Right cardiac atrium (tissue), 5 donors: ENCODE measurements at places on chromosomes 6 and 20. TPM values are rescaled to one million over a fixed set of nuclear protein-coding genes. Genes with fewer than 3 reads are reported as not detected.

The KIF25 gene
- total RNA-seq: not detected

The FITM2 gene
- 148 TPM for total RNA-seq

The ZSCAN23 gene
- 2.1 TPM for total RNA-seq

The SLC44A4 gene
- total RNA-seq: not detected

DNA sequence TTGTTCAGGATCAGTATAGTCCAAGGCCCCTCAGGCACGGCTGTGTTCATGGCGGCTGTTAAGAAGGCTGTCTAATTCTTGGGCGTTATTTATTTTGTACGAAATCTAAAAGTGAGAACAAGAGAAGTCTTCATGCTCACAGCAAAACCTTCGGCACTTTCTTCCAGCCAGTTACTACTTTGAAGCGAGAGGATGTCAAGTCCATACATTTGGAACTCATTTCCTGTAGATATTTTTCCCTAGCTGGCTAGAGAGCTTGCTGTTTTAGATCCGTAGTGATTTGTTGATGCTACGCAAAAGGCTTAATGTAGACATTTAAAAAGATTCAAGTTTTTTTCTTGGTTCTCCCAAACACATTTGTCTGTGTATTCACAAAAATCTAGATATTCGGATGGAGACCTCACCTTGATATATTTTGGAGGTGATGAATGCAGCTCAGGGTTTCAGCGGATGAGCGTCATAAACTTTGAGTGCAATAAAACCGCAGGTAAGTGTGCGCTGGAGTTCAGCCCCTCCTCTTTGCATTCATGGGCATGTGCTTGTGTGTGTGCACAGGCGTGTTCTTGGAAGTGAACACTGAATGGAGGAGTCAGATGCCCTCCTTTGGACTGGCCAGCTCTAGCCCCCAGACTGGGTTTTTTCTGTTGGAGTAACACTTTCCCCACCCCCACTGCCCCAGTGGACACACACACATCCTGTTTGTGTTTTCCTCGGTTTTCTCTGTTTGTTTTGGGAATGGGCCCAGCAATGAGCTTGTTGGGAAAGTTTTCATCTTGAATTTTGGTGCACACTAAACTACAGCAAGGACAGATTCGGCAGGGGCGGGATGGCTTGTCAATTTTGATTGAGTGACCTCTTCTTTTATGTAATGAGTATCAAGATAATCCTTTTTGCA lies 65.4 kb downstream of the IGF2R start:
- DNase-seq: no peak

- no peak for DNase-seq
These were observed 14.8 kb downstream of the LYRM2 start for GRCh38 chr6:89623749-89624148.

- no peak for DNase-seq
These were observed 8.5 kb upstream of the C6orf141 start for GRCh38 chr6:49541936-49542335.

DNA sequence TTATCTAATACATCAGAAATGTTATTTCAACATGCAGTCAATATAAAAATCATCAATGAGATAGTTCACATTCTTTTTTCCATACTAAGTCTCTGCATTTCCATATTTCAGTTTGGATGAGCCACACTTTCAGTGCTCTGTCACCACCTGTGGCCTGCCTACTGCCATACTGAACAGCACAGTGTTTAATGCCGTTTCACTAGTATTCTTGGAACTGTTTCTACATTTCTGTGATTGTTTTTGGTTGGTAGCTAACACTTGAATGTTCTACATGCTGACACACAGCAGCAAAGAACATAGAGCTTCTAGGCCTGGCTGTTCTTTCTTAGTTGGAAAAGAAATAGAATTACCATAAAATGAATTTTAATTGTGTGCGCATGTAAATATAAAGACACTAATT lies 61.4 kb upstream of the KIF25 start:
- no peak for DNase-seq

DNA sequence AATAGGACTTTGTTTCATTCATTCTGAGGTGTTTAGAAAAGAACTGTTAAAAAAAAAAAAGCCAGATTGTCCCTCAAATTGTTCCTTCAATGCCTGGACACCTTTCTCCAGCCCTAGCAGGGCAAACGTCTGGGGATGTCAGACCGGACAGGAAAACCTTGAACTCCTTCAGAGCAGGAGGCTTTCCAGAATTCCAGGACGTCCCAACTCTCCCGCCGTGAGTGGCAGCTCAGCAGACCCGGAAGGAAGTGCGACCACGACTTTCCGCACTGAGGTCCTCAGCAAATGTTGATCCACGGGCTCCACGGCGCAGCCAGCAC lies 139.1 kb downstream of the DLL1 start:
- DNase-seq: no peak

- DNase-seq: no peak
These were observed 25.3 kb upstream of the KIAA1586 start for GRCh38 chr6:57021086-57021720.

DNA sequence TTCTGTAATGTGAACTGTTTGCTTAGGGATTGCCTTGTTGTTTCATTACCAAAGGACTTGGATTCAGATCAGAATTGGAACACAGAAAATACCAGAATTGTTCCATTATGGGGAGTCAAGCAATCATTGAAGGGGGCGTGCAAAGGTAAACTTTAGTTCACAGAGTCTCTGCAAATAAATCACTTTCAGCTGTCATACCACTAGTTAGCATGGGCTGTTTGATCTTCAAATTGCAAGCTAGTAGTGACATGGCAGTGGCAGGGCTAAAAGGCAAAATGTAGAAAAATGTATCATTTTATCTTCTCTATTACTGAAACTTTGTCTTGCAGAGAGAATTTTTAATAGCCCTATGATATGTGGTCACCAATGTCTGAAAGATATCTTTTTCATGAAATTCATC lies 483.2 kb upstream of the NRSN1 start:
- no peak for DNase-seq

- no peak for DNase-seq
These were observed 413.9 kb upstream of the JARID2 start for GRCh38 chr6:14831937-14832336.

DNA sequence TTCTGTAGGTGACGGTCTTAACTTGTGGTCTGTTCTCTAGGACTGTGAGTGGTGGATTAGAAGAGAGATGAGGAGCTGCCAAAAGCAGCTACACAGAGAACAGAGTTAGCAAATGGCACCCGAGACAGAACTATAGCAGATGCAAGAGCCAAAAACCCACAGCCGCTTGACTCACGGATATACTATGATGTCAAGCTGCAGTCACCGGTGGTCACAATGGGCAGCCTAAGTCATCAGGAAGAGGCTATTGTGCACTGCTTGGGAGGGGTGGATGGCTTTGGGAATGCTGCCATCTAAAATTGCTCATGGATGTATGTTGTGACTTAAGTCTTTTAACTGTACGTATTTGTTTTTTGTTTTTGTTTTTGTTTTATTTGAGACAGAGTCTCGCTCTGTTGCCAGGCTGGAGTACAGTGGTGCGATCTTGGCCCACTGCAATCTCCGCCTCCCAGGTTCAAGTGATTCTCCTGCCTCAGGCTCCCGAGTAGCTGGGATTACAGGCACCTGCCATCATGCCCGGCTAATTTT lies at the start of gene GTSF1L:
TSS of gene GTSF1L (minus strand) at position 192 of the 528 bp plus-strand sequence. CDS start 308 bp downstream, outside the sequence.
- DNase-seq: no peak

DNA sequence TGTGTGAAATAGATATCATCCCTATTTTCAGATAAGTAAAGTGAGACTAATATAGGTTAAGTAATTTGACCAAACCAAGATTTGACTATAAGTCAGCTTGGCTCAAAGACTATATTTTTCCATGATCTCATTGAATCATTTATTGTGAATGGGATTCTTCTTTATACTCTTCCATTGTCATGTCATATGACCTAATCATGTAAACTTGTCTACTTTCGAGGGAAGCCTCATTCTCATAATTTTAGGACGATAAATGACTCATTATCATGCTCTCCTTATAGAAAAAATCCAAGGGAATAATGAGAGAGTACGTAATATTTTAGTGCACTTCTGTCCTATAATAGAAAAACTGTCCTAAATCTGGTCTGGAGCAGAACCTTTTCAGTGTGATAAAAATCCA lies 40.9 kb upstream of the CCN6 start:
- DNase-seq: no peak

DNA sequence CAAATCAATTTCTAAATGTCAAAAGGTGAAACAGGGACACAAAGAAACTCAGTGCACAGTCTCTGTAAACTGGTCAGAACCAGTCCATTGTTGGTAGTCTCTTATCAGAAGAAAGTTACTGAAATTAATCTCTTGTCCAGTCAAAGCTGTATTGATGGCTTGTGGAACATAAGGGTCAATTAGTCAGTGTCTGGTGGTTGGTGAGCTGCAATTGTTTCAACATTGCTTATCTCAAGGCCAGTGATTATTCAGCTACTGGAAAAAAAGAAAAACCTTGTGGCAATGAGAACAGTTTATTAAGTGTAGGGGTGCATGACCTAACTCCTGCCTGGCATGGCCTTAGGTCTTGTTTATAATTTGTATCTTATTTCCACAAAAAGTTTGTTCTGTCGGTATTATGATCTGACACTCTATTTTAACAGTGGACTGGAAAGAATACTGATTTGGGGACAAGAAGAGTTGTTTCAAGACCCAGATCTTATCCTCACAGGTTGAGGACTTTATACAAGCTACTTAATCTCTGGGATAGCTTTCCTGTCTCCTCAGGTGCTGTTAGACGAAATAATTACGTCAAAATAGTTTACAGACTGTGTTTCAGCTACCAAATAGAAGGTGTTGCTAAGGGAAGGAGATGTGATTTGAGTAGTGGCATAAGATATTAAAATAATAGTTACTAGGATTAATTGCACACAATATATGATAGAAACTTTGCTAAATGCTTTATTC lies 520.0 kb upstream of the IRAK1BP1 start:
- no peak for DNase-seq

- no peak for DNase-seq
These were observed 63.9 kb upstream of the MOCS1 start for GRCh38 chr6:39998126-39998525.

DNA sequence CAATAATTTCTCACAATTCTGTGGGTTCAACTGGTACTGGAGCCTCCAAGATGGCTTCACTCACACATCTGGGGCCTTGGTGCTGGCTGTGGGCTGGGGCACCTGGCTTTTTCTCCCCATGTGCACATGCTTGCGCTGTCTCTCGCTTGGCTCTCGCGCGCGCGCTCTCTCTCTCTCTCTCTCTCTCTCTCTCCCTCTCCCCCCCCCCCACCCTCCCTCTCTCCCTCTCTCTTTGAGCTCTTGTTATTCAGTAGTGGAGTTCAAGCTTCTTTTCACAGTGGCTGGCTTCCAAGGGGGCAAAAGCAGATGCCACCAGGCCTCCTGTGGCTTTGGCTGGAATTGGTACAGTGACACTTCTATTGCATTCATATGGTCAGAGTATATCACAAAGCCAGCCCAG lies 10.8 kb upstream of the TBCC start:
- no peak for DNase-seq

DNA sequence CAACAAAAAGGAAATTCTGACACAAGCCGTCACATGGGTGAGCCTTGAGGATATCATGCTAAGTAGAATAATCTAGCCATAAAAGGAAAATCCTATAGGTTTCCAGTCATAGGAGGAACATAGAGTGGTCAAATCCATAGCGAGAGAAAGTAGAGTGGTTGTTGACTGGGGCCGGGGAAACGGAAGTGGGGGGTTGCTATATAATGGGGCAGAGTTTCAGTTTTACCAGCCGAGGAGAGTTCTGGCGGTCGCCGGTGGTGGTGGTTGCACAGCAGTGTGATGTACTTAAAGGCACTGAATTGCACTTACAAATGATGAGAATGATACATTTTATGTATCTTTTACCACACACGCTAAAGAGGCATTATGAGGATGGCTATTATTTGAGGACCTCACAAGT lies 4.9 kb downstream of the GPR31 start:
- no peak for DNase-seq

DNA sequence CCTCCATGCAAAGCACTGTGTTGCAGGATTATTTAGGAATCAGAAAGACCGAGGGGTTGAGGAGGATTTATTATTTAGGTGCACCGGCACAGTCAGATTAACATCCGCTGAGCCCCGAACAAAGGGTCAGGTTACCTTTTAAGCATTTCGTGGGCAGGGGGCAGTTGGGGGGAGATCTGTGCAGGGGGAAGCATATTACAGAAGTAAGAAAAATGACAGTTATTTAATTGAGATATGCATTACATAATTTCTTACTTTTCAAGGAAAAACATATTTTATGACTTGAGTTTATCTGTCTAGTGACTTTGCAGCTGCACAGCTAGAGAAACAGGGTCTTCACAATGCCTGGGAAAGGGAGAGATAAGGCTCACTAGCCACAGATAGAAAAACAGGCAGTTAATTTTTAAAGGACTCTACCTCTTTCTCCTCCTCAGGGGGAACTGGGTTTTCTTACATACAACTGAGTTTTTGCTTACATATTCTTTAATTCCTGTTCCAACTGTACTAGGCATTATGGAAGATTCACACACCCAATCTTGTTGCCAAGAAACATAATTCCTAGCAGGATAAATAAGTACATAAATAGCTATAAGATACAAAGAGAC lies 1.7 kb upstream of the HINT3 start:
- no peak for DNase-seq

GRCh38 chr6:12884983-12885382 lies 168.4 kb downstream of the PHACTR1 start:
- no peak for DNase-seq

- DNase-seq: no peak
These were observed 95.5 kb downstream of the KCNB1 start for GRCh38 chr20:49386848-49387580.

DNA sequence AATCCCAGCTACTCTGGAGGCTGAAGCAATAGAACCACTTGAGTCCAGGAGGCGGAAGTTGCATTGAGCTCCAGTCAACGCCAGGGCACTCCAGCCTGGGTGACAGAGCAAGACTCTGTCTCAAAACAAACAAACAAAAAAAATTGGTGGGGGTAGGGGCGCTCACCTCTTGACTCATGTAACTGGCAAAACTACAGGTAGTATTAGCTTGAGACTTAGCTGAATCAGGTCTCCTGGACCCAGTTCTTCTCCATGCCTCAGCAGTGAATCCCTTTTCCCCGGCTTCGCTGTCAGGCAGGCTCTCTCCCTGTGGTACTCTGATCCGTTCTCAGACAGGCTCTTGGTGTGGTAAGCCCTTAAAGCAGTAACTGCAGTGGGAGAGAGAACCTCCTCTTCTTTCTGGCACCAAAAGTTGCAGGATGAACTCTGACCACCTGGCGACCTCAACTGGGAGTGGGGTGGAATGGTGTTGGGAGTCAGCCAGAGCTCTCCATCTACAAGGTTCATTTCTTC lies 12.9 kb downstream of the SLC9A8 start:
- DNase-seq: no peak

DNA sequence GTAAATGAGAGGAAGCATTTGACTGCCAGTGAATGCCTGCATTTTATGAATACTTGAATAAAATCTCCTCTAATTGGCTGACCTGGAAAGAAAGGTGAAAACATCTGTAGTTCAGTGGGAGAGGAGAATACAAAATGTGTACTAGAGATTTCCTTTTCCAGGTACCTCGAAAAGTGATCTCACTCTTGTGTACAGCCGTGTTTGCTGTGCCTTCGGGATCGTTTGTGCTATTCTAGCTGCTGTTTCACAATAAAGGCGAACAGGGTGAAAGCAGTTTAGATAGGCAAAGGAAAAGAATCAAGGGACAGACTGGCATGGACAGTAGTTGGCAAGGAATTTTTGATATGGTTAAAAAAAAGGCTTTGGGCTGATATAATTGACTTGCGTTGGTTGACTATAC lies 112.3 kb downstream of the ARID1B start:
- no peak for DNase-seq
